ENCODE measurements at places on chromosomes 7 and 10.

DNA sequence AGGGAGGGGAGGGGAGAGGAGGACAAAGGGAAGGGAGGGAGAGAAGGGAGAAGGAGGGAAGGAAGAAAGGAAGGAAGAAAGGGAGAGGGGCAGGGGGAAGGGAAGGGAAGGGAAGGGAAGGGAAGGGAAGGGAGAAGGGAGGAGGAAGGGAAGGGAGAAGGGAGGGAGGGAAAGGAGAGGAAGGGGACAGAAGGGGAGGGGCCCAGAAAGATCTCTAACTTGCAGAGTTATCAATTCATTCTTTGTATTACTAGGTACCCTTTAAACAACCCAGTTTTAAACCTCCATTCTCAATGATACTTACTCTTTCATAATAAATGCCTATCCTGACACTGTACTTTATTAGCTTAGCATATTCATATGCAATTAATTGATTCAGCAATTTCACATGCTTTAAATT lies 192.0 kb downstream of the ELMO1 start:
- DNase-seq, result no peak

GRCh38 chr7:117041007-117041406 lies 87.7 kb downstream of the ST7 start:
- no peak for DNase-seq

DNA sequence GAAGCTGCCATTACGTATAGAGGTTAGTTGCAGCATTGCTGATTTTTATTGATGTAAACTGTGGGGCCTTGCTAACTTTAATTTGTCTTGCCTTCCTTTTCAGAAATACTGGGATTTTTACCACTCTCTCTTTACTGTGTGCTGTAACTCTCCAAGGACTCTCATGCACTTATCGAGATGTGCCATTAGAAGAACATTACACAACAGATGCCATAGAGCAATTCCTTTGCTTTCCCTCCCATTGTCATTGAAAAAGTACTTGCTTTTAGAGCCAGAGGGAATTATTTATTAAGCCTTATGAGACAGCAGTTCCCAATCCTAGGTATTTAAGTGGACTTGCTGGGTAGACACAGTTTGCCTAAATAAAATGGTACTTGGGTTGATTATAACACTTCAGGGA lies 51.7 kb downstream of the ASB4 start:
- no peak for DNase-seq

DNA sequence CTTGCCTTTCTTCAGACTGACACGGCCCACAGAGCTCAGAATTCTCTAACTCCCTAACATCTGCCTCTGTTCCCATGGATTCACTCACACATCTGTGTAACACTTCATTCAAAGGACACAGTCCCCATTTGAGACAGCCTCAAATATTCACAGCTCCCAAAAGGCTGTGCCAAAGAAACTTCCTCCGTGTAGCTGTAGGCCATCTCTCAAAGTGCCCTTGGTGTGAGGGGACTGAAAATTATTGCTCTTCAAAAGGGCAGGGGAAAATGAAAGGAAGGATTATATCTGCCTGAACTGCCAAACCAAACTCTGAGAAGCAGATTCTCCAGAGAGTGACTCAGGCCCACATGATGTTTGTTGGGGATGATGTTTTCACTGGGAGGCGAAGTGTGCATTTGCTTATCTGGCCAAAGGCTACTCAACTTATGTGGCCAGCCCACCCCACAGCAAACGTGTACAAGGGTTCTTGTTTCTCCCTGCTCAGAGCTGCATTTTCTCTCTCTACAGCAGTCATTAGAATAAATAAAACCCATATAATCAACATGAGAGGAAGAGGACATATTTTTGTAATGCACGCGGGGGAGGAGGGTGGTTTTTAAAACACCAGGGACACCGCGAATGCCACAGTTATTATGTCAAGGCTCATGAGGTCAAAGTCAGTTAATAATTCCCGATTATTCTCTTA lies 302.4 kb upstream of the NFE2L3 start:
- no peak for DNase-seq

- no peak for DNase-seq
Measured at GRCh38 chr10:12945690-12946359, 55.7 kb downstream of the CCDC3 start.

- DNase-seq, result peak; percentile 71
Measured at GRCh38 chr7:101163279-101164070, 1.9 kb downstream of the VGF start.

GRCh38 chr7:69395061-69395714 lies 203.1 kb upstream of the AUTS2 start:
- DNase-seq, result no peak

- no peak for DNase-seq
Measured at GRCh38 chr7:55075464-55076021, 56.7 kb downstream of the EGFR start.

- no peak for DNase-seq
Measured at GRCh38 chr7:92295391-92295790, 49.6 kb downstream of the ANKIB1 start.

DNA sequence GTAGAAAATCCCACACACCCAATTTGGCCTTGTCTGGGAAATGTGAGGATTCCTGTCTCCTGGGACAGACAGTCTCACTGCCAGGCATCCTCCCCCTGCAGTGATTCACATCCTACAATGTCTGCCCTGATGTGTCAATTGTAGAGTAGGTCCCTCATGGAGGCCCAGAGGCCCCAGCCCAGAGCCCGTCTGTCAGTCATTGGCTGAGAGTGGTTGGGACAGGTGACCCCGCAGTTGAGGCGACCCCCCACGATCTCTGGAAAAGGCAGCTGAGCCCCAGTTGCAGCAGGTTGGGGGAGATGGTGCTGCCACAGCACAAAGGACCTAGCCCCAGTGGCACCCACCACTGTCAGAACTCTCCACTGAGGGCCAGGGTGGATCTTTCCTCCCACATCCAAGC lies 84.3 kb upstream of the INSIG1 start:
- no peak for DNase-seq

DNA sequence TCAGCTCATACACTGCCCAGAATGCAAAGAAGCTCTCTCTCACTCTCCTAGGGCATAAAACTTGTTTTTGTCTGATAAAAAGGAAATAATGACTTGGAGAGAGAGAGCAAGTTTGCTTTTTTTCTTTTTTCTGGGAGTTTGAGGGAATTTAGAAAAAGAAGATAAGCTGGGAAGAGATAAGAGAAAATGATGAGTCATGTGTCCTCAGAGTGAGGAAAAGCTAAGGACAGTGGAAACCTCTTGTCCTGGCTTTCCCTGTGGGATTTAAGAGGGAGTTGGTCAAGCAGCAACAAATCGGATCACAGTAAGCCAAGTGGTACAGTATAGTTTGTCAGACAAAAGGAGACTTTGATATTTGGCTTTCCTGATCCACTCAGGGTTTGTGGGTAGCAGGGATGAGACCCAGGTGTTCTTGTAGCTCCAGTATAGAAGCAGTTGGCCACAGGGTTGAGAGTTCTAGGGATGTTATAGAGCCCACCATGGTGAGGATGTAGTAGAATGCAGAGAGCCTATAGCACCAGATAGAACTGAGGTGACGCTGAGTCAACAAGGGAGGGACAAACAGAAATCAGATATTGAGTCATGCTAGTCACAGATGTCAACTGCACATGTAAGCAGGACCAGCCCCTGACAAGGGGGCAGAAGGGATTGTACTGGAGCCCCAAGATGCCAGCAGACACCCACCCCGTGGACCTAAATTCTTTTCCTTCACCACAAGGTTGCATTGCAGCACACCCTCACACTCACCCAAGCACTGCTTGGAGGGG lies 219.3 kb upstream of the TAC1 start:
- DNase-seq, result no peak

DNA sequence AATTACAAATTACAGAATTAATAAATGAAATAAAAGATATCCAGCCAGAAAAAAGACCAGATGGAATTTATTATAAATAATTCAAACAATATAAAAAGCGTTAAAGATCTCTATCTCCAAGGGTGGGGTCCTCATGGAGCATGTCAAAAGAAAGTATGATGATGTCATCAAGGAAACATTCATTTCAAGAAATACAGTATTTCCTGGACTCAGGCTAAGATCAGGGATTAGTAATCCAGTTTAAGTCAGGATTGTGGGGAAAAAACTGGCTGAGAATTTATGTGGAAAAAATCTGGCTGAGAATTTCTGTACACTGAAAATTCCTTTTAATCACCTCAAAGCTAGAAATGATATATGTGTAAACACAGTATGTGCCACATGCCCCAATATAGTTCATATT lies 1075.3 kb downstream of the XPNPEP1 start:
- no peak for DNase-seq

DNA sequence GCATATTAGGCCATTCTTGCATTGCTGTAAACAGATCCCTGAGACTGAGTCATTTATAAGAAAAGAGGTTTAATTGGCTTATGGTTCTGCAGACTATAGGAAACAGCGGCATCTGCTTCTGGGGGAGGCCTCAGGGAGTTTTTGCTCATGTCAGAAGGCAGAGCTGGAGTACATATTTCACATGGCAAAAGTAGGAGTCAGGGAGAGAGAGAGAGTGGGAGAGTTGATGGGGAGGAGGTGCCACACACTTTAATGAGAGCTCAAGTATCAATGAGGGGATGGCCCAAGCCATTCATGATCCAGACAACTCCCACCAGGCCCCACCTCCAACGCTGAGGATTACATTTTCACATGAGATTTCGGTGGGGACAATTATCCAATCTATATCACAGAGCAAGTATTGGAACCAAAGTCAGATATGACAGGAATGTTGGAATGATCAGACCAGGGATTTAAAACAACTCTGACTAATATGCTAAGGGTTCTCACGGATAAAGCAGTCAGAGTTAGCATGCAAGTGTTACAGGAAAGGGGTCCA lies 795.3 kb upstream of the CELF2 start:
- no peak for DNase-seq
